ENCODE measurements at places on chromosomes 16 and 17. TPM values are rescaled to one million over a fixed set of nuclear protein-coding genes. Genes with fewer than 3 reads are reported as not detected.

LRRC37A gene
- polyA plus RNA-seq, result 3.0 TPM

NPIPB9 gene
- 0.20 TPM for polyA plus RNA-seq

GRCh38 chr16:70661918-70662641 lies 15.7 kb downstream of the IL34 start:
- DNase-seq, result no peak

GRCh38 chr17:28912281-28912937 lies 9.5 kb upstream of the DHRS13 start:
- DNase-seq, result no peak

- no peak for DNase-seq
These were observed 9.3 kb downstream of the SLC46A1 start for GRCh38 chr17:28396635-28397239.

DNA sequence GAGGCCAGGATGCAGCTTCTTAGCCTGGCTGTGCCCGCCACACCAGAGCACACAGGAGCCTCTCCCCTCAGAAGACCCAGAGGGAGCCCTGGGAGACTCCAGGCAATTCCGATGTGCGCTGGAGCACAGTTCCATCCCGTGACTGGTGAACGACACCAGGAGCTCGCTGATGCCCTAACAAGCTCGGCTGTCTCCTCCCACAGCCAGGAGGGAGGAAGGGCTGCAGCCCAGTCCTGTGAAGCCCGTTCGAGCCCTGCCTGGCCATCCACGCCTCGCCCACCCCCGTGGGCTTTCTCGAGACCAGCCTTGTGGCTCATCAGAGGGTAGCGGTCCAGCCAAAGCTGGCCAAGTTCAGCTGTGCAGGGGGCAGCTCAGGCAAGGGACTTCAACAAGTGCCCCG lies 21.8 kb upstream of the RASD1 start:
- DNase-seq, result no peak

DNA sequence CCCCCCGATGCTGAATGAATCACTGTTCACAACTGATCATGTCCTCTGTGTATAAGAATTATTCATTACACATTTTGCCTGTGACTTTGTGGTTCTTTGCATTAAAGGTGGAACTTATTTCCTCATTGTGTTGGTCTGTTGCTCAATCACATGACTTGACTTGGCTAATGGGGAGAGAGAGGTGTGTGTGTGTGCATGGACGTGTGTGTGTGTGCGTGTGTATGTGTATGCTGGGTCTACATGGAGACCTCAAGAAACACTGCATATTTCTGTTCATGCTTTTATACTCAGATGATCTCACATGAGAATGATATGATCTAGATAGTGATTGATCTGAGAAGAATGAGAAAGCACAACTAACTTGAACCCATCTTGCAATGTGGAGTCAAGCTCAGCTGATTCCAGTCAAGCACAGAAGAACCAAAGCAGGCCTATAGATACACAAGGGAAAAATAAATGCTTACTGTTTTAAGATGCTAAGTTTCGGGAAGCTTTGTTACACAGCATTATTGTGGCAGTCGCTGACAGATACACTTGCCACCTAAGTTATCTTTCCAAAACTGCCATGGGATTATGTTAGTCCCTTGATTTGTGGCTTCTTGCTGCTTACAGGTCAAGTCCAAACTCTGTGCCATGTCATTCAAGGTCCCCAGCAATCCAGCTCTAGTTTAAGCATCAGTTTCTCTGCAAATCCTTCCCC lies 167.9 kb upstream of the ZFHX3 start:
- no peak for DNase-seq

DNA sequence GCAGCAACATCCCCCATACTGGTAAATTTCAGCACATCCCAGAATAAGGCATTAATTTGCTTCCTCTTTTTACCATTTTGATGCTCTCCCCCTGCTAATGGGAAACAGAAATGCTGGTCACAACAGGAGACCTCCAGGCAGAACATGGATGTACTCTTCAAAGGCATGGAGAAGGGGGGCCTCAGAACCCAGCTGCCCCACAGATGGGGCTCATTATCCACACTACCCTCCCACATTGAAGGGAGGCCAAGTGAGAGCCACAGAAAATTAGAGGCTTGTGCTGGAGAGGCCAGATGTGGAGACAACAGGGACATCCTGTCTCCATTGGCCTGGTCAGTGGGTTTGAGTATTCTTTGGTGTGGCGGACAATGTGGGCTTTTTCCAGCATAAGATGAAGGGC lies 150.1 kb upstream of the CDH11 start:
- DNase-seq, result no peak

GRCh38 chr16:79132701-79133100 lies 467.8 kb downstream of the MAF start:
- DNase-seq, result no peak

DNA sequence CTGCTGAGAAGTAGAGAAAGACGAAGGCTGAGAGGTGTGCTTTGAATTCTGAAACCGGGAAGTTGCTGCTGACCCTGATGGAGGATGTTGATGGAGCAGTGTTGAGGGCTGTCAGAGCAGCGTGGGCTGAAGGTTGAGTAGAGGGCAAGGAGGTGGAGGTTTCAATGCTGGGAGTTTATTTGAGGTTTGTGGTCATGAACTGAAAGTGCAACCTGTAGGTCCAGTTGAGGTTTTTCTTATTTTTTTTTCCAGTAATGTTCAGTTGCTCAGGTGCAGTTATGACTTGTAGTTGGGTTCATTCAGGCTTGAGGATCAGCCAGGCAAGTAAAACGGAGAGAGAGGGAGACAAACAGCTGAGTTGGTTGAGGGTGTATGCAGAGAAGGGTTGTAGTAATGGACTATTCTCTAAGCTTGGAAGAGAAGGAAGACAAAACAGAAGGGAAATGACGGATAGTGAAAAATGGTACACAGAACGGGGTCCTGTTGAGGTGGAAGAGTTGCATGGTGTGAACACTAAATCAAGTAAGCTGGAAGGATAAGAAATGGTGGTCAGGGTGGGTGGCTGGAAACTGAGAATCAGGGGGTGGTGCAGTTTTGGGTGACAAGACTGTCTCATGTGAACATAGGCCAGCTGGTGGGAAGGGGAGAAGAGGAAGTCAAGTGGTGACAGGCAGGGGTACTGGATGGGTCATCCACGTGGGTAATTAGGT lies 8.7 kb upstream of the UBE2G1 start:
- no peak for DNase-seq

- DNase-seq, result no peak
These were observed 94.9 kb upstream of the C17orf78 start for GRCh38 chr17:37280841-37281240.

DNA sequence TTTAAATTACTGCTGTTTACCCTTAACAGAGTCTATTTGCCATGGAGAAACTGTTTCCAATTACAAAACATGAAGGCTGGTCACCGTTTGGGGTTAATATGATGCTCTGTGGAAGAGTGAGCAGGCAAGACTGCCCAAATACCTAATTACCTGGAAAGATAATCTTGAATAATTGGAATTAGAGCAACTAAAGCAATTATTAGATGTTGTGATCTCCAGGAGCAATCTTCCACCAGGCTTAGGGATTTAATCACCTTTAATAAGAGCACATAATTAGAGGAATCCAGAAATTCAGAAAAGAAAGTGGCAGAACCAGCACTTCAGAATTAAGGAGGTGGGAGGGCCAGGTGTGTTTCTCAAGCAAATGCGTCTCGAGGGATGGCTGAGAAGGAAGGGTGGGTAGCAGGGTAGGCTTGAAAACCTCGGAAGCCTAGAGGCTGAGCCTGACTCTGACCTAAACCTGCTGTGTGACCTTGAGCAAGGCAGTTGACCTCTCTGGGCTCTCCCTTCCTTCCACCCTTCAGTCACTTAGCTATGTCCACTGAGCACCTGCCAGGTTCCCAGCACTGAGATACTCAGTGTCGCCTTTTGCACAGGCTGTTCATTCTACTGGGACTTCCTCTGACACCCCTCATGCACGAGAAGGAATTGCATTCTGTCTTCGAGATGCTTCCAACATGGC lies 113.2 kb downstream of the GSG1L start:
- no peak for DNase-seq

- no peak for DNase-seq
These were observed 438 bp downstream of the GRN start for GRCh38 chr17:44345454-44346026.
